Left ventricle myocardium inferior (tissue), 1 donor: ENCODE measurements at places on chromosomes 4 and X.
A peak's percentile ranks its signal among the peaks of the same experiment; 100 is the strongest.

DNA sequence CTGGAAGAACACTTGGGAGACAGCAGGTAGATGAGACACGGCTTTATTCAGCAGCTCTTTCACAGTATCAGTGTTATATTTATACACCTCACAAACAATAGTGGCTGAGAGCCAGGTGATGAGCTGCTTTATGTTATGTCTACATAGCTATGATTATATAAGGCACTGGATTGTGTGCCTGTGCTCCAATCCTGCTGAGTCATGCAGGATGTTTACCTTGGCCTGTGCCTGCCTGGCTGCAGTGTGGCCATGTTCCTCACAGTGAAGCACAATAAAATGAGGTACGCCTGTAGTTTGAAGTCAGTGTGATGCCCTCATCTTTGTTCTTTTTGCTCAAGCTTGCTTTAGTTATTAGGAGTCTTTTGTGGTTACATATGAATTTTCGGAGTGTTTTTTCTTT lies 31.3 kb downstream of the CXCL13 start:
- DNase-seq, result no peak

DNA sequence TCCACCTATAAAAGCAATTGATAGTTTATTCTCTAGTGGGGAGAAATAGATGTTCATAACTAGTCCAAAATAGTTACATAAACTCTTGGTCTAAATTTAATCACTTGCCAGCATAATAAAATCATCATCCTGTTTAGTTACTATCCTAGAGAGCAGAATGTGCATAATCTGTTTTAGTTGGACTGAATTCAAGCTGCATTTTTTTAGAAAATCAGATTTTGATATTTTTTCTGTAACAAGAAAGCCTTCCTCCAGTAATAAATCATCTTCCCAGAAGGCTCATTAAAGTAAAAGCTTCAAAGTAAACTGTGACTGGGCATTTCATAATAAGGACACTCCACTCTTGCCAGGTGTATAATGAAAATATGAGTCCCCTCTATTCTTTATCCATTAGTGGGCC lies 453.1 kb downstream of the TRAM1L1 start:
- DNase-seq, result no peak

DNA sequence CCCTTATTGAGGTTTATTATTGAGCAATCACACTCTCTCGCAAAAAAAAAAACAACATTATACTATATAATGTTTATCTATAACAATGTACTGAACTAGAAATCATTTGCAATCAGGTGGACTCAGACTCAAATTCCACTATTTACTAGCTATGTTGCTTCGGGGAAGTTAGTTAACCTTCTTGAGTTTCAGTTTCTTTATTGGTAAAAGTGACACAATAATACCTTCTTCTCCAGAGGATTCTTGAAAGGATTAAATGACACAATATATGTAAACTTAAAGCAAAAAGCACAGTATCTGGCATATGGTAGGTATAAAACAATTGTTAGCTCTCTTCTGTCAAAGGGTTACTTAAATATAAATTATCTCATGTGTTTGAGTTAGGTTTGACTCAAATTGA lies 31.5 kb upstream of the HDAC8 start:
- DNase-seq, result no peak

DNA sequence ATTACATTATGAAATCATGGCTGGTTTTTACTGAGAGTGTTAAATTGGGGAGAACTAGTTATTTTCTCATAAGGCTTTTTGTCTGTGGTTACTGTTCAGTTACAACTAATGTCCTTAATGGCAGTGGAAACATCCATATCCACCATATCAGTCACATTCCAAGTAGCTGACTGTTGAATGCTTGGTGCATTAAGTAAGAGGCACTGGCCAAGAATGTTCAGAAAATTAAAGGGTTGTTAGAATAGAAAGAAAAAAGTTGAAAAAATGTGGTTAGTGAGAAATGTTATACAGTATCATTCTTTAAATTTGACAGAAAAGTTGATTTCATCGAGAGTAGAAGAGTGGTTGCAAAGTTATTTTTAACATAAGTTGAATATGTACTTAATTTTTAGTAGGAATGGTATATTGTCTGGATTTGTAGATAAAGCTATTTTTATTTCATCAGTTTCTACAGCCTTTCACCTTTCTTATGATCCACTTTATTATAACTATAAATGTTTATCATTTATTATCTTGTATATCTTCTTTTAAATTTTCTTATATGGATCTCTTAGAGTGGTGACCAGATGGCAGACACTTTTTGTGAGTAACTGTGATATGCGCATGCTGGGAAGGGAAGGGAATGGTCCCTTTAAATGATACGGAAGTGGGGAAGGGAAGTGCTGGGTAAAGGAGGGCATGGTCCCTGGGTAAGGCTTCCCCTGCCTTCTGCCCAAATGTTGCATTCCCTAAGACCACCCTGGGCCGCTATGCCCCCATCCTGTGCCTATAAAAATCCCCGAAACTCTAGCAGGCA lies 2407.1 kb downstream of the ARAP2 start:
- no peak for DNase-seq

DNA sequence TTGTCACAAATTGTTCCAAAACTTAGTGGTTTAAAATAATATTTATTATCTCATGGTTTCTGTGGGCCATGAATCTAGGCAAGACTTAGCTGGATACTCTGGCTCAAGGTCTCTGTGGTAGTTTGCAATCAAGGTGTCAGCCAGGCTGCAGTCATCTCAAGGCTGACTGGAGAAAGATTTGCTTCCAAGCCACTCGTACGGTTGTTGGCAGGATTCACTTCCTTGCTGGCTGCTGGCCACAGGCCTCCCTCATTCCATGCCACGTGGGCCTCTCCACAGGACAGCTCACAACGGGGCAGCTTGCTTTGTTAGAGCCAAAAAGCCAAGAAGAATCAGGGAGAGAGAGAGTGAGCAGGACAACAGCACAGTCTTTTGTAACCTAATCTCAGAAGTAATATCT lies 101.4 kb downstream of the WWC2 start:
- peak; percentile 48 for DNase-seq

- DNase-seq, result no peak
These were observed 32.7 kb upstream of the ZNF280C start for GRCh38 chrX:130301405-130301804.

- DNase-seq, result no peak
These were observed 126.5 kb downstream of the DKK2 start for GRCh38 chr4:106909486-106910188.

- no peak for DNase-seq
These were observed 84.0 kb upstream of the IGFBP7 start for GRCh38 chr4:57194068-57194611.

GRCh38 chr4:10296730-10297129 lies 160.5 kb downstream of the ZNF518B start:
- no peak for DNase-seq

DNA sequence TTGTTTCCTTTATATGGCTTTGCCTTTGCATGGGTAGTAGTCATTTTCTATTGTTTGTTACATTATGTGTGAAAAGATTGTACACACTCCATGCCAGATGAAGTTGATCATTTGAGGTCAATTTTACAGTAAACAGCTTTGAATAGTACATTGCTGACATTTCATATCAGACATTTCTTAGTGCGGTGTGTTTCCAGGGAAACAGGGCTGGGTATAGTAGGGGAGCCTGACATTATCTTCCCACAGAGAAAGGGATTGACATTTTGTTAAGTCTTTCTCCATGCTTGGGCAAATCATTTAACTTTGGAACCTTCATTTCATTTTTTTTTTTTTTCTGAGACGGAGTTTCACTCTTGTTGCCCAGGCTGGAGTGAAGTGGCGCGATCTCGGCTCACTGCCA lies 5.0 kb downstream of the FUNDC2 start:
- DNase-seq, result no peak

GRCh38 chr4:91345632-91346031 lies 958.1 kb upstream of the GRID2 start:
- DNase-seq, result no peak

GRCh38 chr4:52588097-52588496 lies 71.0 kb downstream of the USP46 start:
- peak; percentile 21 for DNase-seq

GRCh38 chr4:7041801-7042502 lies 1.2 kb upstream of the TADA2B start:
- DNase-seq, result no peak

- DNase-seq, result no peak
These were observed 417.1 kb upstream of the GALNT7 start for GRCh38 chr4:172751550-172751949.

DNA sequence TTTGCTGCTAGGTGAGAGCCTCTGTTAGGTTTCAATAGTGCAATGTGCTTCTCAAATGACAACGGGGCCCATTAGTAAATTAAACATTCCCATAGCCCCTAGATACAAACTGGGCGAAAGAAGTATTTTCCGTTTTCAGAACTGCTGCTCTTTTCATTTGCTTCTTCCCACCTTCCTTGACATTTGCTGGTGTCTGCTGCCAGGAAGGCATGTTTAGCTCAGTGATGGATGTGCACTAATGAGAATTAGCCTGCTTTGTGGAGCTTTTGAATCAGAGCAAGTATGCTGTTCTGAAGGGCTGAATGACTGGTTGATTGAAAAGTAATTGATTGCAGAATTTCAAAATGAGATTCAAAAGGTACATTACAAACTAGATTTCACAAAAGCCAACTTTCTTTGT lies 57.0 kb downstream of the SHROOM3 start:
- DNase-seq, result no peak

DNA sequence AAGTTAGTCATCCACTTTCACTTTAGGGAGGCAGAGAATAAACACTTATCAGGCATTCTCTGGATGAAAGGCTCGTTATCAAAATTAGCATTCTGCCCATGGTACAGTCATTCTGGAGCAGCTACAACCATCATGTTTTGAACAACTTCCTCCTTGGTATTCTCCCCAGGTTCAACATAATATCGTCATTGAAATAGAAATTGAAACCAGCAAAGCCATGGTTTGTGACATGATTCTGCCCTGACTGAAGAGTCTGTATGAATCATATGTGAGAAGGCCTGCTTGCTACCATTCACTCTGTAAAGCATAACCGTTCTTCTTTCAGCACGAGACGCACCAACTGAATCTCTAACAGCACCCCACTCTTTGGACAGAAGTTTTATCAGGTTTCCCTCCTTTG lies 127.5 kb upstream of the RADX start:
- no peak for DNase-seq

- DNase-seq, result no peak
These were observed 86.6 kb downstream of the DDIT4L start for GRCh38 chr4:100103671-100104070.

DNA sequence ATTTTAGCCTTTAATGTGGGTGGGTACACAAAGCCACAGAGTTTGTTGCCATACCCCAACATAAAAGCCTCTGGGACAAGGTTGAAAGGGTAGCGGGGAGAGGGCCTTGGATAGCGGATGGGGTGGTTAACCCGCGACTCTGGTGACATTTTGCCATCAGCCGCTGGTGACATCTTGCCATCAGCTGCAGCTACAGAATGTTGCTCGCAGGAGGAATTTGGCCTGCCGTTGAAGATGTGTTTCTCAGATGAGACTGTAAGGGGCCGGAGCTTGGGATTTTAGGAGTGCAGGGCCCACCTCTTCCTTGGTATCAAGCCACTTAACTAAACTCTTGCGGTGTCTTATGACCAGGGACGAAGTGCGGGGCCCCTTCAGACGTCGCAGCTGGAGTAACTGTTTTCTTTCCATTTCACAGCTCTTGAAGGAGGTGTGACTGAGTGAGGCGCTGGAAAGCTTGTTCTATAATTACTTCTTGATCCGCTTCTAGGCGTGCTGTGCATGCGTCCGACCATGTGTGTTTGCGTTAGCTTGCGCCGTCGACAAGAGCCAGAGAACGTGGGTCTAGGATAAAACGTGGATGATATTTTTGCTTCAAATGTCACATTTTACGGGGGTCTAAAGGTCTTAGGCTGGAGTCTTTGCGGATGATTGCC lies 820 bp upstream of the RASL11B start:
- no peak for DNase-seq

GRCh38 chr4:168197926-168198325 lies 105.6 kb downstream of the ANXA10 start:
- DNase-seq, result no peak

DNA sequence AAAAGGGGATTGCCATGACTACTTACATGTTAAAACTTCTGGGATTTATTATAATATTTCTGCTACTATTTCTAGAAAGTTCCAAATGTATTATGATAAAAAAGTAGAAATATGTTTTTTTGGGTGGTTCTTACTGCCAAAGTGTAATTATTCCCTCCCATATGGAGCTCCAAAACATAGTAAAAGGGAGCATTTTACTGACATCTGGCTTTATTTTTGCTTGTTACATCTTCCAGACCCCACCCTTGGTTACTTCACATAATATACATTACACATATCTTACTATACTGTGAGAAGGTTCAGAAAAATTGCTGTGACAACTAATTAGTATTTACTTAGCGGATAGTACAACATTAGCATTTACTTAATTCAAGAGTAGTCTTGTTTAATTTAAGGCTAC lies 205.1 kb upstream of the TLL1 start:
- no peak for DNase-seq

GRCh38 chr4:41870035-41870434 lies 65.2 kb upstream of the TMEM33 start:
- DNase-seq, result no peak

GRCh38 chrX:149032449-149032848 lies 472.7 kb downstream of the IDS start:
- no peak for DNase-seq

GRCh38 chr4:76306882-76307659 lies 538 bp downstream of the STBD1 start:
- peak; percentile 69 for DNase-seq

- no peak for DNase-seq
These were observed 5.4 kb upstream of the RGS12 start for GRCh38 chr4:3287271-3287971.

- DNase-seq, result no peak
These were observed 765.3 kb upstream of the GRIA3 start for GRCh38 chrX:122418758-122419157.

- no peak for DNase-seq
These were observed 33.6 kb downstream of the PTTG2 start for GRCh38 chr4:37993806-37994205.

GRCh38 chrX:56765811-56766553 lies 36.9 kb downstream of the NBDY start:
- no peak for DNase-seq

DNA sequence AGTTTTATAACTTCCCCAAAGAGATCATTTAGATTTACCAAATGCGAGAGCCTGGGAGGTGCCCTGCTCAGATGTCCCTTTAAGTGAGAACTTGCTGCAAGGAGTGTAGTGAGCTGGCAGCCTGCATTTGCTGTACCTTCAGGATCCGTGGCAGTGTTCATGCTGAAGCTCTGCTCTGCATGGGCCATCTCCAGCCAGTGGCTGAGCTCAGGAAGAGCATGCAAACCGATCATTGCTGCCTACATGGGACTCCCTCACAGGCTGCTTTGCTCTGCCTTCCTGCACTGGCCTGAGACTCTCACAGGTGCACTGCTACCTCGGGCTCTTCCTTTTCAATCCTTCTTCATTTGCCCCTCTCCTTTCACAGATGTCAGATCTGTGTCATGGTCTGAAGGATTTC lies 152.0 kb upstream of the SFRP2 start:
- DNase-seq, result no peak
